ENCODE measurements at places on chromosomes 1 and 21.

DNA sequence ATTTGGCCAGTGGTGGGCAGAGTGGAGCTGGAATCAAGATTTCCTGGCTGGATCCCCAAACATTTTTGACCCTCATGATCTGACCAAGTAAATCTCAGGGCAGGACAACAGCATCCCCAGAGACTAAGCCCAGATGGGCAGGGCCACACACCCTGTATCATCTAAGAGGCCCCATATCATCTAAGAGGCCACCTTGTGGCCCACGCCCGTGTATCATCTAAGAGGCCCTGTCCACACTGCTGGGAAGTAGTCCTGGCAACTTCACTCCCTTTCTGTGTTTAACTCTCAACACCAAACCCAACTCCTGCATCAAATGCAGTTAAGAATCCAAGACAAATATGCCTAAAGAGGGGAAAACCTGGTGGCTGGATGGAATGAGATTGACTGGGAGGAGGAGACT, 81.6 kb upstream of the SSX2IP start:
- no peak for DNase-seq

GRCh38 chr1:87120779-87121178, 206.3 kb downstream of the HS2ST1 start:
- no peak for DNase-seq

DNA sequence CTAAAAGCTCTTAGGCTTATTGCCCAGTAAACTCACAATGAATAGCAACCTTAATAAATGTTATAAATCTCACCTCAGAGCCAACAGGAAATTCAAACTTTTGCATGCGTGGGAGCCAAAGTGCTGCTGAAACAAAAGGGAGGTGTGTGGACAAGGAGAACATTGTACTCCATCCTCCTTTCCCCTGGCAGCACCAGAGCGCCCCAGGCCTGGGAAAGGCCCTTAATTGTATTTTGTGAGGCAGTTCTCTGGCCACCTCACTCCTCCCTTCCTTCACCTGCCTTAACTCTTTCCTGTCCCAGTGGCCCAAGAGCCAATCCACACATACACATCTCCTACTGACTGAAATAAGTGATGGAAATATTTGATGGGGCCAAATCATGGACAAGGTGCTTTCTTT, 648.5 kb downstream of the LMO4 start:
- no peak for DNase-seq

- DNase-seq: no peak
These were observed 16.9 kb downstream of the ATG4C start for GRCh38 chr1:62800825-62801306.

- no peak for DNase-seq
These were observed 3.1 kb downstream of the TRAF5 start for GRCh38 chr1:211329764-211330201.

GRCh38 chr21:42692688-42693087, 39.3 kb downstream of the PDE9A start:
- no peak for DNase-seq

DNA sequence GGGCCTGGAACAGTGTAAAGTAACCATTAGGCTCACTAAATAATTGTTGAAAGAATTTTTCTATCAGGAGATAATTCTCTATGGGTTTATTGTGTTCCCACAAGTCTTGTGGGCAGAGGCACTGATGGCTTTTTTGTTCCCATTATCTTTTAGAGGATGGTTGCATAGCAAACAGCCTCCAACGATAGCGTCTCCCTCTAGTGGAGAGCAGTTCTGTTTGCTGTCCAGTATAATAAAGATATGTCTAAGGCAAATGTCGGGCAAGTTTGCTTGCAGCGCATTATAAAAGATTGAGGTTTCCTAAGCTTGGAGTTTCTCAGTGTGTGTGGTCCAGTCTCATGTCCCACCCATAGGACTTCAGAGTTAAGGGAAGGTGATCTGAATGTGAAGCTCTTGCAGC, 1.3 kb upstream of the SLC6A17 start:
- no peak for DNase-seq
